Activated T-helper 1 cell treated with Interleukin-2 at 50 U/mL for 16 hours (primary cell): ENCODE measurements at places on chromosomes 6 and 20.

DNA sequence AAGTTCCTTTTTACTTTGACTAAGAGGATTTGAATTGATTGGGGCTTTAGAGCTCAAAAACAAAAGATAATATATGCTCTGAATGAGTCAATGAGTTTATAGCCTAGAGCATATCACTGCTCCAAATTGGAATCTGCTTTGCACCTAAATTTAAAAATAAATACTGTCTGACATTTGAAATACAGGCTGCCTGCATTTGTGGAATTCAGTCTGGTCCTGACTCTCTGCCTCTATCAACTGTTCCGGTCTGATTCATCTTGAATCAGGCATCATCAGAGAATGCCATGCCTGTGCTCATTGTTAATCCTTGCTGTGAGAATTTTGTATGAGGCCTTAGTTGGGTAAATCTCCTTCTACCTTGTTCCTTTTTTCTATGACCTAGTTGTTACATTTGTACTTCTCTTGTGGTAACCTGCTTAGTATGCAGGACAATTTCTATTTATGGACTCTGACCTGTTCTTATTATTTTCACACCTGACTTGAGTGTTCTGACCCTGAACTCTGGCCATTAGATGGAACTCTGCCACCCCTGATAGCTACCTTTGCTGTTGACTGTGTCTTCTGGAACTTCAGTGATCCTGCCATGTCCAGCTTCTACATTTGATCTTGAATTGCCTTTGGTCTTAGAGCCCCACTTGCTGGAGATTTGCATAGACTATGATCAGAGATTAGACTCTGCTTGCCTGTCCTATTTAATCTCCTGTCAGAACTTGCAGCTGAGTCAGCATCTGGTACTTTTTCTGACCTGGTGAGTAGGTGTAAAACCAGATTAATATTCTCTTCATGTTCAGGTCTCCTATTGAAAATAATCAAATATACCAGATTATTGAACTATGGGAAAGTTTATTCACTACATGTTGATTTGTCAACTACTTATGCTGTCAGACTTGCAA, 442.7 kb upstream of the HS3ST5 start:
- no peak for DNase-seq

DNA sequence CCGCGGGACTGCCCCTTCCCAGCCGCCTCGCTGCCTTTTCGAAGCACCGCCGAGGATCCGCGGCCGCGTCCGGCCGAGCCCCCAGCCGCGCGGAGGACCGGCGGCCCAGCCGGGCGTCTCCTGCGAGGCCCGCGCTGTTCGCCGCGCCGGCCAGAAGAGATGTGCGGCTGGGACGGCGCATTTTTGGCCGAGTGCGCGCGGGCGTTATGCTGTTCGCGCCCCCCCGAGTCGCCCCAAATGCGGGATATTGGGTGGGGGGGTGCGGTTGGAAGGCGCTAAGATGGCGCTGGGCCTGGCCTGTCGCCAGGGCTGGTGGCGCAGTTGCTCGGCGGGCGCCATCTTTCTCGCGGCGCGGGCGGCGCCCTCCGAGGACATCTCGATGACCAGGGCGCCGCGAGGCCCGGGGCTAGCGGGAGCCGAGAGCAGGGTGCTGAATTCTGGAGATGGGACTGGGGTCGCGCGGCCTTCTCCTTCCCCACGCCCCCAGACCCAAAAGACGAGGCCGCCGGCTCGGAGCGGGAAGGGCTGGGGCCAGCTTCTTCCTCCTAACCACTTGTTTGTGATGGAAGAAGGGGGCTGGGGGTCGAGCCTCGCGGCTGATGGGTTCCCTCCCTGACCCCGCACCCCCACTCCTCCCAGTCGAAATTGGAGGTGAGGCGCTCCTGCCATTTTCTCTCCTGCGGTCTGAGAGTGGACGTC, 1.5 kb downstream of the BICRAL start:
- peak; percentile 68 for DNase-seq

DNA sequence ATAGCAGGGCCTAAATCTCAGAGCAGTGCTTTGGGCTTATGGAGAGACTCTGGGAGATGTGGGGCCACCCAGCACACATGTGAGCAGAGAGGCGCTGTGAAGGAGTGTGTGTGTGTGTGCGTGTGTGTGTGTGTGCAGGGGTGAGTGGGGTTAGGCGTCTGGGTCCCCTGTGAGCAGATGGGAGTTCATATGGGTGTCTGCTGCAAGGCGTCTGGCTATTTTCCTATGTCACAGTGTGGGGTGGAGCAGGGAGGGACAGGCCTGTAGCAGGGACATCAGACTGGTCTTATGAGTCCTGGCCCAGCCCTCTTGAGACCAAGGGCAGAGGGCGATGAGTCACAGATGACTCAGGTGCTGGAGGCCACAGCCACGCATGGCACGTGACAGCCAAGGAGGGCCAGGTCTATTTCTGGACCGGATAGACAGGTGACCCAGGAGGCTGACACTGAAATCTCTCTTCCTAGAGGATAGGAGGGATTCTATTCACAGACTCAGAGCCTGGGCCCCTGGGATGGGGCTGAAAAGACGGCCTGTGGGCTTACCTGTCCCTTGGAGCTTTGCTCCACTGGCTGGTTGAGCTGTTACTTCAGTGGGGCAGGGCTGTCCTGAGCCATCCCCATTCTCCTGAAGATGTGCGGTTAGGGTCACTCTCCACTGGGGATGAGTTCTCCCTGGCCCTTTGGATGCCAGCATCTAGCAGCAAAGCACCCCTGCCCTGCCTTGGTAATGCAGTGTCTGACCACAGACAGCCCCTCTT, 28.9 kb downstream of the VEGFA start:
- DNase-seq = no peak

- no peak for DNase-seq
Measured at GRCh38 chr6:170172825-170173256, 118.0 kb downstream of the DLL1 start.

GRCh38 chr20:242905-243304, 14.6 kb upstream of the DEFB132 start:
- DNase-seq = no peak

DNA sequence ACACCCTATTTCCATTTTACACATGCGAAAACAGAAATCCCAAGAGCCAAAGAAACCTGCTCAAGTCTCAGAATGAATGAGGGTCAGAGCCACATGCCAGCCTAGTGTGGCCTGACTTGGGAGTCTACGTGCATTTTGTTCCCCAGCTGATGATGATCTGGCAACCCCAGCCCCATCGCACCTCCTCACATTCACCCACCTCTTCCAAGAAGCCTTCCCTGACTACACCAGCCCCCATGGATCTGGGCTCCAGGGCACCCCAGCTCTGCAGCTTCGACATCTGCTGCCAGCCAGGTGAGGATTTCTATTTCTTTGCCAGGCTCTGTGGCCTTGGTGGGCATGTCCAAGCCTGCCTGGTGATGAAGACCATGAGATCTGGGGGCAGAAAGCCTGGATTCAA, 41.0 kb downstream of the ANGPT4 start:
- DNase-seq = no peak

GRCh38 chr6:81843302-81843701, 90.8 kb upstream of the TENT5A start:
- no peak for DNase-seq

DNA sequence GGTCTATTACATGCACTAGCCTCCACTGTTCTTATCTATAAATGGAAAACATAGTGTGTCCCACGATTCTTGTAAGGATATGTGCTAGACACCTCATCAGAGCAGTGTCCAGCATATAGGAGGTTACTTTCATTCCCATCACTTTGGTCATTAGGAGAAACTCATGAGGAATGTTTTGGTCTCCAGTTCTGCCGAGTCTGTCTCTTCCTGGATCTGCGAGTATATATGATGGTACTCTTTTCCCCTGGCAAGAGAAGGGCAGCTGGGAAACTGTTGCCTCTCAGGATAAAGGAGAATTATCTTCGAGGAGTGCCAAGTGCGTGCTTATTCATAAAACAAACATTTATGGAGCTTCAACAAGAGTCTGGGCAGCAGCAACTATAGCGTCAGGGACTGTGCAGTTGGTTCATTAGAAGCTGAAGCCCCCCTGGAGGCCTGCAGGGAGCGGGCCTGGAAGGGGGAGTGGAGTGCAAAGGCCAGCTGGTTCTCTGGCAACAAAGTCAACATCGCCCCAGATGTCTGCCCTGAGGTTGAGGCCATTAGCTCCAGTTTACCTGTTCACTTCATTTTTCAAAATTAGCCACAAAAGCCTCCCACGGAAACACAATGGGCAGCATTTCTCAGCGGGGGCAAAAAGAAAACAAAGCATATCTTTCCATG, 811.9 kb downstream of the MAFB start:
- no peak for DNase-seq

GRCh38 chr6:138590796-138591709, 91.8 kb upstream of the NHSL1 start:
- DNase-seq = no peak

- DNase-seq = no peak
Measured at GRCh38 chr6:7991536-7991935, 72.7 kb downstream of the BLOC1S5 start.
